NCI-H526 (cell line): ENCODE measurements at places on chromosomes 4 and X.
A peak's percentile ranks its signal among the peaks of the same experiment; 100 is the strongest.

GRCh38 chrX:75786290-75786689 lies 1.2 kb upstream of the MAGEE2 start:
- DNase-seq = no peak

GRCh38 chr4:108559068-108559793 lies 61.1 kb upstream of the RPL34 start:
- DNase-seq = no peak

- DNase-seq = no peak
Observed at GRCh38 chr4:113788888-113789287, 27.4 kb upstream of the CAMK2D start.

- peak; percentile 98 for DNase-seq
Observed at GRCh38 chr4:8410641-8411271, 29.8 kb downstream of the ACOX3 start.

DNA sequence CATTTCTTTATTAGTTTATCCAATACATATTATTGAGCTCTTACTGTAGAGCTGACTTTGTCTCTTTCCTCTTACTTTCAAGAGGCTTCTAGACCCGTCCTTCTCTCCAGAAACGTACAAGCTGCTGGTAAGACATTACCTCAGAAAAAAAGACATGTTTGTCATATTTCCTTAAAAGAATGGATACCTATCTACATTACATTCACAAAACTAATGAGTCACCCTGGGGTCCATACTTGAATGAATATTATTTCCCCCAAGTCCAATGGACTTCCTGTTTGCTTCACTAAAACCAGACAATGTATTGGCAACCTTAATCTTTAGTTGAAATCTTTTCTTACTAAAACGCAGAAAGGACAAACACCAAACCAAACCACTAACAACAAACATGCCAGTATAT lies 176.5 kb upstream of the CLNK start:
- DNase-seq = no peak

GRCh38 chr4:110175634-110176033 lies 22.8 kb downstream of the ELOVL6 start:
- DNase-seq = no peak

DNA sequence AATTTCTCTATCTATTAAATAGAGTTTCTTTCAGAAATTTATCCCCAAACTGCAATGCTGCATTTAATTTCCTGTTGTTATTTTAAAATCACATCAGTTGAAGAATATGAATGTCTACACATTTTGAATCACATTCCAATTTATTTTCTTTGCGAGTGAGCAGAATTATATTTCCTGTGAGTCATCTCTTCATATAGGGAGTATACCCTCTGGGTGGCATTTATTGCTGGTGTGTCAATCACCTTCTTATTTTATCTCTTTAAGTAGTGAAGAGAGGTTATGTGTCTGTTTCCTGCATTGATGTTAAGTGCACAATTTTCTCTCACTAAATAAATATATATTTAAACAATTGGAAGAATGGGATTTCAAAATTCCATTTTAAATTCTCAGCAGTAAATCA lies 511.0 kb upstream of the ATOH1 start:
- no peak for DNase-seq

DNA sequence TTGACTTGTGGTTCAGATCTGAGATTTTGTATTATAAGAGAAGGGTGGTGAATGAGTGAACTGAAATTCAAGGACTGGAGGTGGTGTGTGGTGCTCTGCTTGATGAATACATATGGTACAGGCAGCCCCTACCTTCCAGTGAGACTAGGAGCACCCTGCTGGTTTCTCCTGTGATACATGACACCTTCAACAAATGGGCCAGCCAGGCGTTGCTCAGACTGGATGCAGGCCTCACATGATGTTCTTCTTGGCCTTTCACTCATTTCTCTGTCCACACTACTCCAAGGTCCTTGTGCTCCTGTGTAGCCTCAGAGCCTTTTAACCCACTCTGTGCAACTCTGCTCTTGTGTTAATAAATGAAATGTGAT lies 67.2 kb downstream of the FNIP2 start:
- no peak for DNase-seq

DNA sequence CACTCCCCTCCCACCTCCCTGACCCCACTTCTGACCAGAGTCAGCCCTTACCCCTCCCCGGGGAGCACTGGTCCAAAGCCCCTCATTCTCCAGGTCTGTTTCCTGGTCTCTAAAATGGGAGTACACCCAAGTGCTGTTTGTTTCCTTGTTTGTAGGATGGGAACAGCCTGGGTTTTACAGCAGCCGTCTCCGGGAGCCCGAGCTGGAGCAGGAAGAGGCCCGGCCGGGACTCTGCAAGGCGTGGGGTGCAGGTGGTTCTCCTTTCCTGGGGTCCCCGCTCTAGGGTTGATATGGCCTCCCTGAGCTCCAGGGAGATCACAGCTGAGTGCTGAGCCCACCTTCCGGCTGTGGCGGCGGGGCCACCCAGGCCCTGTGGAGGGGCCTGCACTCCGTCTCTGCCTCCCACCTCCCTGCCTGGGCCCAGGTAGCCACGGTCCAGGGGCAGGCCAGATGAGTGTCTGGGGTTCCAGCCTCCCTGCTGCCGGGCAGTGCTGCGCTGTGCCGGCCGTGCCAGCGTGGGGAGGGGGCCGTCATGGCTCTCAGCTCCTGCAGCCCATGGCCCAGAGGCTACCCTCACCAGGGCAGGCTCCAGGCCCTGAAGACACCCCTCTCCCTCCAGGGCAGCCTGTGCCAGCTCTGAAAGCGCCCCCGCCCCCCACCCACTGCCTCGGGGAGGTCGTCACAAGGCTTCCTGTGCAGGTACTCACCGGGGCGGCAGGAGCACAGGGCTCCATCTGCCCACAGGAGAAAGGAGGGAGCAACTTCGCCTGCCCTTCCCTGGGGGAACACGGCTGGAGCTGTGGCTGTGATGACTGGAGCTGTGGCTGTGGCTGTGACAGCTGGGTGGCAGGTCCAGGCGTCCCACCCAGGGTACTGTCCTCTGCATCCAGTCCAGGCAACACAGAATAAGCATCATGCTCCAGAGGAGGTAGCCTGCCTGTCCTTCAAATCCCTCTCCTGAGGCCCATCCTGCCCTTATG lies 98.8 kb downstream of the ADRA2C start:
- DNase-seq = no peak

DNA sequence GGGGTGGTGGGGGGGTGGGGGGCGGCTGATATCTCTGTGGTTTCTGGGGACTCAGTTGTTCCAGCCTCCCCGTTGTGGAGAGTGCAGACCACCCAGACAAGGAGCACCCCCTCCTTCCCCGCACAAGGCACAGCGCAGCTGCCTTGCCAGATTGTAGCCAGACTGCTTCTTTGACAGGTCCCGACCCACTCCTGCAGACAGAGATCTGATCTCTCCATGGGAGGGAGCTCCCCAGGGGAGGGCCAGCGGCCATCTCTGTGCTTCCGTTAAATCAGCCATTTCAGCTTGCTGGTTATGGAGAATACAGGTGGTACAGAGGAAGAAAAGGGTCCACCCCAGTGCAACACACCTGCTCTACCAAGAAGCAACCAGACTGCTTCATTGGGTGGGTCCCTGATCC lies 80.8 kb downstream of the FGF16 start:
- DNase-seq = no peak

DNA sequence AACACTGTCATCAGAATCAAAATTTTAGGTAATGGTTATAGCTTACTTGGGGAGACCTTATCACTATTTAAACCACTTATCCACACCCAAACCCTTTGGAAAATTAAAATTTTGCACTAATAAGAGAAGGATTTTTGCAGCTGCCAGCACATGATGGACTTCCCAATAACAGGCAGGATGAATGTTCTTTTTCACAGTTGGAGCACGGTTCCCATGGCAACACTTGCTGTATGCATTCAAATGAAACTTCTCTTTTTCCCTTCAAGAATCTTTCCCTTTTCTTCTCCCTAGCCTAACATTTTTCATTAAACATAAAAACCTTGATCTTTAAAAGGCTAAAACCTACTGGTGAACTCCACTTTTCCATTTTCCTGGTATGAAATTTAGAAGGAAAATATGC lies 768.2 kb downstream of the KCTD8 start:
- DNase-seq = no peak

- peak; percentile 8 for DNase-seq
Observed at GRCh38 chrX:1925053-1925481, 310.2 kb downstream of the ASMT start.

GRCh38 chr4:152892974-152893373 lies 43.1 kb upstream of the FHDC1 start:
- no peak for DNase-seq

GRCh38 chrX:129773649-129774458 lies 5.9 kb upstream of the SASH3 start:
- DNase-seq = no peak

GRCh38 chr4:185463541-185463940 lies 8.0 kb downstream of the CCDC110 start:
- no peak for DNase-seq

DNA sequence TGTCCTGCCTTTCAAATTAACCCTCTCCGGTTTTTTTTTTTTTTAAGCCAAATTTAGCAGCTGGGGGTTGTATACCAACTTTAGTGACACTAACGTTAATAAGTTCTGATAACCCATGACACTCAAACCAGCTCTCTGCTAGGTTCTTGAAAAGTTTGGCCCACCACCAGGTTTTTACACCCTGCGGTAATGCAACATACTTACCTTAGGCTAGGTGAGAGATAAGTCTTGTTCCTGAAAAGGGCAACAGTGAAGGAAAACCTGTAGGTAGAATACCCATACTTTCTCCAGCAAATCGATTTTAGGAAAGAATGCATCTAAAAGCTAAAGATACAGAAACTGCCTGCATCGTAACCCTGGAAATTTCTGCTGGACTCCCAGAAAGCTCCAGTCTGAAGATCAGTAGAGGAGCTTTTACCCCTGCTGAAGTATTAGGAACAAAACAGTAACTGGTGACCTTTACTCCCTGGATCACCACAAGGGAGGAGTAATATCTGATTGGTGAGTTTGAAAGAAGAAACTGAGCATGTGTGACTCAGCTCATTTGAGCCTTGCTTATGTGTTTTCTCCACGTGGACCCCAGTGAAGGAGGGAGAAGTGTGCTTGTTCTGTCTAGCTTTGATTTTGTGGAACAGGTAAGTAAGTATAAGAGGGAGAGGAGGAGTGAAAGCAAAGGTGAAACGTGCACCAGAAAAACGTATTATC lies 34.4 kb upstream of the COX18 start:
- DNase-seq = no peak

- no peak for DNase-seq
Observed at GRCh38 chrX:139974471-139974870, 9.2 kb upstream of the CXorf66 start.

- DNase-seq = no peak
Observed at GRCh38 chrX:38982843-38983242, 181.6 kb downstream of the MID1IP1 start.

GRCh38 chrX:1778817-1779216 lies 164.0 kb downstream of the ASMT start:
- DNase-seq = no peak

- no peak for DNase-seq
Observed at GRCh38 chrX:64265265-64265664, 34.9 kb upstream of the ASB12 start.

DNA sequence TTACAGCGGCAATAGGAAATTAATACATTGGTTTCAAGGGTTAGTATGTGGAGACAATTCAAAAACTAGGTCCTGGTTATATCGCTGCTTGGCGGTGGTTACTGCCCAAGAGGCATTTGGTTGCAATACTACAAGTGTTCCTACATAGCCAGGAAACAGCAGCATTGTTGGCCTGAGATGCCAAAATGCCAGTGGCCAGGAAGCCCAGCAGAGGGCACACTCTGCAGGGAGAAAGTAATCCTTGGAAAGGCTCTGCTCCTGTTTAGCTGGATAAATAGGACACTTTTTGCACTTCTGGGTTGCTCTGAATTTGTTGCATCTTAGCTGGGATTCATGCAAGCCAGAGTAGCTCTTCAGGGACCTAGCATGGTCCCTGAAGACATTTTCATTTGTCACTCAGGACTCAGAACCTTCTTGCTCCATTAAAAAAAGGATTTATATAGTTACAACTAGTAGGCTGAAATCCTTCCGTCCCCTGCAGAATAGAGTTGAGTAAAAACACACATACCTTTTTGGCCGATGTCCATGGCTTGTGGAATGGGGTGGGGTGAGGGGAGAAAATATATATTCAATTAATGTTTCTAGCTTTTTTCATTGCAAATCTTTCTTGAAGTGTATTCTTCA lies 8.1 kb upstream of the GPR119 start:
- peak; percentile 65 for DNase-seq

GRCh38 chr4:122453384-122453995 lies 3.0 kb downstream of the IL2 start:
- no peak for DNase-seq

GRCh38 chr4:87880106-87880505 lies 47.3 kb downstream of the MEPE start:
- DNase-seq = no peak

DNA sequence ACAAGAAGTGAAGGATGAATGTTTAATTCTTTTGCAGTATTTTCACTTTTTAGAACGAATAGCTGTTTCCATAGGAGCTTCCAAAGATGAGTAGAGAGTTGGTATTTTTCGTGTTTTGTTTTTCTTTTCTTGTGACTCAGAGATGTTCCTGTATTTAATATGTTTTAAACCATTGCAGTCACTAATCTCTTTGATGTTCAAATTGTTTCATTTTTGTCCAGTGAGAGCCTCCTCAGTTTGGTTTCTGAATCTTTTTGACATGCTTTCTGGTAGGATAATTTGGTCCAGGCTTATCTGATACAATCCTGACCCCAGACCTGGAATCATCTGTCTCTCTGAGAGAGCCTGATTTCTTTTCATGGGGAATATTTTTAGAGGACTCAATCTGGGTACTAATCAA lies 41.6 kb downstream of the BEX3 start:
- no peak for DNase-seq

- no peak for DNase-seq
Observed at GRCh38 chrX:154791939-154792338, 13.3 kb downstream of the MPP1 start.

- no peak for DNase-seq
Observed at GRCh38 chr4:122107680-122108079, 44.5 kb upstream of the BLTP1 start.

- DNase-seq = no peak
Observed at GRCh38 chrX:107713543-107714205, 61.9 kb downstream of the TSC22D3 start.

- DNase-seq = no peak
Observed at GRCh38 chrX:47501226-47502074, 18.4 kb upstream of the ZNF41 start.

- no peak for DNase-seq
Observed at GRCh38 chr4:2361366-2362265, 56.8 kb downstream of the ZFYVE28 start.

- no peak for DNase-seq
Observed at GRCh38 chr4:67288964-67289363, 256.3 kb downstream of the CENPC start.

DNA sequence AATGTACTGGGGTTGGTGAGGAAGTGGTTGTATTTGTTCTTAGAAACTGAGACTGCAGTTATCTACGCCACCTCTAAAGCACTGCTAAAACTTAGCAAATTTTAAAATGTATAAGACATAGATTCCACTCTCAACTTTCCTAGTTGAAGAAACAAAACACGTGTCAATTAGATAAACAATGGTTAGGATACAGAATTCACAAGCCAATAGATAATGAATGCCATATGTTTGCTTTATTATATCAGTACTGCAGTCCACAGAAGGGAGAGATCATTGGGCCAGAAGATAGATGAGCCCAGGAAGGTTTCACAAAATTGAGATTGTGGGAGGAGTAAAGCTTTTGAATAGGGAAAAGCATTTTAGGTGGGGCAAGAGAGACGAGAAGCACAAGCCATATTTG lies 14.3 kb downstream of the TMEM33 start:
- DNase-seq = no peak

GRCh38 chr4:52371841-52372240 lies 287.3 kb downstream of the USP46 start:
- no peak for DNase-seq
